ENCODE measurements at places on chromosomes 16 and 17.
A peak's percentile ranks its signal among the peaks of the same experiment; 100 is the strongest.

- no peak for DNase-seq
Measured at GRCh38 chr17:3914312-3914670, 2.0 kb downstream of the P2RX1 start.

DNA sequence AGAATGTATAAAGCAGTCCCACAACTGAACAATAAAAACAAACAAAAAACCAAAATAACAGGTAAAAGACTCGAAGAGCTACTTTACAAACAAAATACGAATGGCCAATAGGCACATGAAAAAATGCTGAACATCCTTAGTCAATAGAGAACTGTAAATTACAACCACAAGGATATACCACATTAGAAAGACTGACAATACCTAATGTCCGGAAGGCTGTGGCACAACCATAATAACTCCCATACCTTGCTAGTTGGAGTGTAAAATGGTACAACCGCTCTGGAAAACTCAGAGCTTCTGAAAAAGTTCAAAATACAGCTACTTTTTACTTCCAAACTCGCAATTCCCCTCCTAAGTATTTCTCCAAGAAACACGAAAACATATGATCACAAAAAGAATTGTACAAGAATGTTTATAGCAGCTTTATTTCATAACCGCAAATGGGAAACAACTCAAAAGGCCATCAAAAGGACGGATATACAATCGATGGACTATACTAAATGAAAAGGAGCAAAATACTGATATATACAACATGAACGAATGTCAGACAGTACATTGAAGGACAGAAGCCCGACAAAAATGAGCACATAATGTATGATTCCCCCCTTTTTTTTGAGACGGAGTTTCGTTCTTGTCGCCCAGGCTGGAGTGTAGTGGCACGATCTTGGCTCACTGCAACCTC is 2.3 kb downstream of the TP53 start:
- no peak for DNase-seq

DNA sequence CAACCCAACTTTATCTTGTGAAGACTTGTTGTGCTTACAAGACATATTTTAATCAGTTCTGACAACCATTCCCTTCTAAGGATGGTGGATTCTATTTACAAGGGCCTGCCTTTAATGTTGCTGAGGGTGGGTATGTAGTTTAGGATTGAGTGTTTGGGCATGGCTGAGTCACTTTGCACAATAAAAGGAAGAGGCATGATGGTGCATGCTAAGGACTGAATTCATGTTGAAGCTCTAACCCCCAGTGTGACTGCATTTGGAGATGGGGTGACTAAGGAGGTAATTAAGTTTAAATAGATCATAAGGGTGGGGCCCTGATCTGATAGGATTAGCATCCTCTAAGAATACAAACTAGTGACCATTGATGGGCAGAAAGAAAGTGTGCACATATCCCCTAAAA is 196.1 kb upstream of the HS3ST3A1 start:
- no peak for DNase-seq

DNA sequence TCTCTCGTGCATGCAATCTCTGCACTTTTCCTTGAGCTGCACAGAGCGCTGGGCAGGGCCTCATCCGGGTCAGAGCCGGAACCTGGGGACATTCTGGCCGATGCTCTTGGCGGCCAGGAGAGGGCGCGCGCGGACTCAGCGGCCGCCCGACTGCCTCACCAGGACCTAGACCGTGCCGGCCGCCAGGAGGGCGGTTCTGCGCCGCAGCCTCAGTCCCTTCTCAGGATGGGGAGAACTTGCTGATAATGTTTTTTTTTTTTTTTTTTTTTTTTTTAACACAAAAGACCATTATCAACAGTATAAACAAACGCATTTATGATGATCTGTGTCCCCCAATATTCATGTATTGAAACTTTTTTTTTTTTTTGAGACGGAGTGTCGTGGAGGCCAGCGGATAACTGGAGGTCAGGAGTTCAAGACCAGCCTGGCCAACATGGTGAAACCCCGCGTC is 8.1 kb upstream of the FLYWCH2 start:
- DNase-seq, result peak; percentile 87

GRCh38 chr16:86193528-86194193 is 294.7 kb downstream of the IRF8 start:
- no peak for DNase-seq

DNA sequence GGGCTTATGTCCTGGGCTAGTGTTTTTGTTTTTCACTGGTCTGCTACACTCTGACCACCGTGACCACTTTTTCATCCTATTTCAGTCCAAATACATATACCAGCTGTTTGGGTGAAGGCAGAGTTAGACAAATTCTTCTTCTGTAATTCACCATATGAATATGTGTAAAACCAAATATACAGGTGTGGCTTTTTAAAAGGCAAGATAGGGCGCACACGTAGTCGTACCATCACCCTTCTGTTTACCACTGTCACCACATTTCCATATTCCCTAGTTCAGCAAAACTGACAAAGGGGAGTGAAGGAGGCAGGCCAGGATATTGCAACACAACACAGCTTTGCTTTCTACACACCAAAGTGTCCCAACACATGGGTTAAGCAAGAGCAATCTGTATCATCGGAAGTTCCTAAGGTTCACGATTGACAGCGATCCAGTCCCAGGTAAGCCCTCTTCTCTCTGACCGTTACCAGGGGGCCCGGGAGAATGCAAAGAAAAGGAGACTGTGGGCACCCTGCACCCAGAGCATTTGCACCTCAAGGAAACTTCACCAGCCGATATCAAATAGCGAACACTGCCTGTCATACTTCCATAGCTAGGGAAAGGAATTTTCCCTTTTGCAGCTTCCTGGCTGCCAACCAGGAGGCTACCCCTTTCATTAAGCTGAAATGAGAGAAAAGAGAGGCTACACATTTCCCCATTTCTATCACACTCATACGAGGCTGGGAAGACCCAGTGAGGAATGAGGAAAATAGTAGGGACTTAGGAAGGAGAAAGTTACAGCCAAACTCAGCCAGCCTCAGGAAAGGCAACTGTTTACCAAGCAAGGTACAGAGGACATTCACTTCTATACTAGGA is 23.1 kb downstream of the CREBBP start:
- DNase-seq, result peak; percentile 77

- DNase-seq, result no peak
Measured at GRCh38 chr17:787641-788221, 5.6 kb downstream of the MRM3 start.

DNA sequence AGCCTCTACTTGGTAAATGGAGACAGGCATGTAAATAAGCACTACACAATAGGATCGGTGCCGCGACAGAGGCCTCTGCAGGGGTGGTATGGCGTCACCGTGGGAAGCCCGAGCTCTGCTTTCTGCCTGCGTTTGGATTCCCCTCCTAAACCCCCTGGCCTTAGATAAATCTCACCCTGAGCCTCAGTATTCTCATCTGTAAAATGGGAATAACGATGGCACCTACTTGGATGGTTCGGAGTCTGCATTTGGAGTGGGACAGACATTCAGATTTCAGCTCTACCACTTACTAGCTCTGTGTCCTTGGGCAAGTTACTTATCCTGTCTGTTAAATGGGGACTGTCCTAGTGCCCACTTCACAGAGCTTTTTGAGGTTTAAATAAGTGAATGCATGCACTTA is 42.8 kb upstream of the TNRC6A start:
- DNase-seq, result no peak

GRCh38 chr17:74775409-74776043 is 619 bp downstream of the NAT9 start:
- no peak for DNase-seq

DNA sequence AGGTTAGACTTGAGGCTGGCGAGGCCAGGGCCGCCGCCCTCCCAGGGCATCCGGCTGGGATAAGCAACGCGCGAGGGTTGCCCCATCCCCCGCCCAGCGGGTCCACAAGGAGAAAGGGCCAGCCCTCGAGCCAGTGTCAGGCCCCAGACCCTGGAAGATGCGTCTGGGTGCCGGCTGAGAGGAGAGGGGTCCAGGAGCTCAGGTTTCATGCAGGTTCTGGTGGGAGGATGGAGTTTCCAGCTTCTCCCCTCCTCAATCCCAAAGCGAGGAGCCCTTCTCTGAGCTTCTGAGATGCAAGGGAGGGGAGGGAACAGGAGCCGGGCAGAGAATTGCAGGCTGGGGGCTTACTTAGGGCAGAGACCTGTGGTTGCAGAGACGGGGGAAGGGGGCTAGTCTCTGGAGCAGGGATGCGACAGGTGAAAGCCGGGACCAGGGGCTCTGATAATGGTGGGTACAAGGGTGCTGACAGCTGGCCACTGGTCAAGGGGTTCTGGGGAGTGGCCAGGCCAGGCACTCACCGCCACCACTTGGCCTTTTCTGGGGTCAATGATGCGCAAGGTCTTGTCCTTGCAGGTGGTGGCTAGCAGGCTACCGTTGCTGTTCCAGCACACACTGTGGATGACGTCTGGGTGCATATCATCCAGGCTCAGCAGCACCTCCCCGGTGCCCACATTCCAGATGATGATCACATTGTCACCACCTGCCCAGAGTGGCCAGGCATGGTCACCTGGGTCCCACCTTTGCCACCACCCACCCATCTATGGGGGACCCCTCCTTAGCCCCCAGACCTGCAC is 4.2 kb downstream of the CORO6 start:
- DNase-seq, result no peak

DNA sequence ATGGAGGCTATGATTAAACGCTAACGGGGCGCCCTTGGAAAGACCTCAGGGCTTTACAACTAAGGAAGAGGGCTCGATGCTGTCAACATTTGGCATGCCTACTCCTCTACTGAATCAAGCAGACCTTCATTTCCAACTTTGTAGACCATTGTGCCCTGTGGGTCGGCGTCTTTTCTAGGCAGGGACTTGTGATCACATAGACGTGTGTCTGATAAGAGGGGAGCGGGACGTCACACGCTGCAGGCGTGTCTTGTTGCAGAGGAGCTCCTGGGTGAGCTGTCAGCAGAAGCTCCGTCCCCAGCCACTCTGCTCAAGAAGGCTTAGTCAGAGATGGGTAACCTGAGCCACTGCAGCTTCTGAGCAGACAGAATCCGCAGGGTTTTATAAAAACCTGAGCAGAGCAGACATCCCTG is 2.8 kb downstream of the MAPK8IP3 start:
- DNase-seq, result peak; percentile 12

GRCh38 chr16:74666425-74667254 is at the start of gene RFWD3:
RFWD3 (minus strand) TSS chr16:74666877; CDS start chr16:74661449, 5,428 bp downstream.
- peak; percentile 99 for DNase-seq

DNA sequence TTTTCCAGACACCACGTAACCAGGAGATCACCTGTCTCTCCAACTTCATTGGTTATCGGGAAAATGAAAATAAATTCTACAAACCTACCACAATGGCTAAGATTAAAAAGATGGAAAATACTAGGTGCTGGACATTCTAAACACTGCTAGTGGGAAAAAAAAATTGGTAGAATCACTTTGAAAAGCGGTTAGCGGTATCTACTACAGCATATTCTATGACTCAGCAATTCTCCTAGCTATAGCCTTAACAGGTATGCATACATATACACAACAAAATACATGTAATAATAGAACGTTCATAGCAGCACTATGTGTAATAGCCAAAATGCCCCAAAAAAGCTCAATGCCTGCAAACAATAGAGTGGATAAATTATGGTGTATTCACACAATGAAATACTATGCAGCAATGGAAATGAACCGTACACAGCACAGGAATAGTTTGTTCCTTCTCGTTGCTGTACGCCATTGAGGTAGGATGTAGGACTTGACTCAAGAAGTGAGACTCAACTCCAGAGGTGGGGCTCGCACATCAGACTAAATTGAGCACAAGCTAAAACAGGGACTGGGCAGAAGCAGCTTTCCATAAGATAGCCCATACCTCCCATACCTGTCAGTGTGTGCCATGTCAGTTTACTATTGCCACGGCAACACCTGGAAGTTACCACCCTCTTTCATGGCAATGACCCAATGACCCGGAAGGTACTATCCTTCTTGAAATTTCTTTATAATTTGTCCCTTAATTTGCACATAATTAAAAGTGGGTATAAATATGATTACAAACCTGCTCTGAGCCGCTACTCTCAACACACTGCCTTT is 44.8 kb downstream of the RNF157 start:
- no peak for DNase-seq

GRCh38 chr17:4594931-4595684 is 10.8 kb downstream of the SMTNL2 start:
- no peak for DNase-seq

GRCh38 chr16:389352-389751 is 7.6 kb upstream of the PGAP6 start:
- no peak for DNase-seq

DNA sequence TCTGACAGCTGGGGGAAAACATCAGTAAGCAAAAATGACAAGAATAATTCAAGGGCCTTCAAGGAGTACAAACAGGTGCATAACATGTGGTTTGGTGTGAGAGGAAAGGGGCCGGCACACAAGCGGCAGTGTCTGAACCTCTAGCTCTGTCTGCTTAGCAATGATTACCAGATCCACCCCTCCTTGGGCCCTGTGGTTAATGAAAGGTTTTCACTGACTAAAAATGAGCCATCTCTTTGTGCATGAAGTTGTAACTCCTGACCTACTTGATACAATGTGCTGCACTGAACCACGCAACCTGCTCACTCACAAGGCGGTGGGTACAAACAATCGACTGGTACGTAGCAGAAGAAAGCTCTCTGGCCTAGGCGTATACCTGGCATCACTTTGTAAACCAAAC is 15.1 kb downstream of the FAM117A start:
- DNase-seq, result no peak

DNA sequence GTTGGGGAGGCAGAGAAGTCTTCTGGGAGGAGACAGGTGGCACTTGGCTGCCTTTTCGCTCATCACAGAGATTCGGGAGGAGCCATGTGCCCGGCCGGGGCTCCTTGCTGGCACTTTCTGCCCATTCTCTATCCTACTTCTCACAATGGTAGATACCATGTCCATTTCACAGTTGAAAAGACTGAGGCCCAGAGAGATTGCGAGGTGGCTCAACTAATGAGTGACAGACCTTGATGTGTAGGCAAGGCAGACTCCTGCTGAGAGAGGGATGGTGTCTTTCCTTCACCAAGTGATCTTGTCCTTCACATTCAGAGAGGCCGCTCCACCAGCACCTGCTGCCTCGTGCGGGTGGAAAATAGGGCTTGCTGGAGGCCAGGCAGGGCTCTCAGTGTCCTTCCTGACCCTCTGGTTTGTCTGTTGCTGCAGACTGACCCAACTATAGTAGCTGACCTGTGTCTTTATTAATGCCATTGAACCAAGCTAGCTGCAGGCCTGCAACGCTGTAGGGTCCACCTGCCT is 42.1 kb downstream of the MPRIP start:
- DNase-seq, result no peak

GRCh38 chr17:282912-283882 is 69.4 kb downstream of the RPH3AL start:
- no peak for DNase-seq

DNA sequence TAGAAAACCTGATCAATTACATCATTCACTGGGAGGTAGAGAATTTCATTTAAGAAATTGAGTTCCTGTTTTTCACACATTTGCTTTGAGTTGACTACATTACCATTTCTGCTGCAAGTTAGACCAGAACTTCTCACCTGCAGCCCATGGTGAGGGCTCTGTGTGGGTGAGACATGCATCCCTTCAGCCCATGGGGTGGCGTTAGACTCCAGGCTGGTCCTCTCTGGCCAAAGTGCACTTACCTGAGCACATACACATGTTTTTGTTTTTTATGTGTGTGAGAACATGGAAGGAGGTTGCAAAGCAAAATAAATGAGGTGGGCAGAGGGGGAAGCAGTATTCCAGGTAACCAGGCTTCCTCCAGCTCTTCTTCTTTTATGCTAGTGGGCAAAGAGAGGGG is 470.2 kb downstream of the PMP22 start:
- no peak for DNase-seq
